ENCODE measurements at places on chromosomes 4 and X.

DNA sequence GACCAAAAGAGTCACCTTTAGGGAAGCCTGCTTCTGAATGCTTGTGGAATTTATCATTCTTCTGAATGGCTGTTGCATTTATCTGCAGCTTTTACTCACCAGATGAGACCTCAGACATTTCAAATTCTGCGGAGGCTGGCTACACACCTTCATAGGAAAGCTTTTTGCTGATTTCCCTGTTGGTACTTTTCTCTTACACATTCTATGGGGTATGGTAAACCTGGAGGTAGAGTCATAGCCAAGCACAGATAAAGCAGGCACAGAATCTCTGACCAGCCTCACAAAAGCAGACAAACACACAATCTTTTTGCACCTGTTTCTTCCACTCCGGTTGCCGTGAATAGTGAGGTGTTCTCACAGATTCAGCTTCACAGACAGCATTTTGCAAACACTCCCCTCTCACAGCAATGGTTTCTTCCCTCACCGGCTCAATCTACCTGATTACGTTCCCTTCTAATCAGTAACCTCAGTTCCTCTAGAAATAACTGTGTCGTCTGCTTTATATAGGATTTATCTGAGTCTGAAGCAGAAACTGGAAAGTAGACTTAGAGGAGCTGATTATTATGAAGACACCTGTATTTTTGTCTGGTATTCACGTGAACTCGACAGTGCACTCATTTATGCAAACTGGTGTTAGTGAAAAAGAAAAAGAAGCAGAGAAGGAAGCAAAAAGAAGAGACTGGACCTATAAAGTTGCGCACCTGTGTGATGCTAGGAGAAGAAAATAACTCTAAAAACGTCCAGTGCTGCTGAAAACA, 83.1 kb downstream of the DMD start:
- no peak for DNase-seq

DNA sequence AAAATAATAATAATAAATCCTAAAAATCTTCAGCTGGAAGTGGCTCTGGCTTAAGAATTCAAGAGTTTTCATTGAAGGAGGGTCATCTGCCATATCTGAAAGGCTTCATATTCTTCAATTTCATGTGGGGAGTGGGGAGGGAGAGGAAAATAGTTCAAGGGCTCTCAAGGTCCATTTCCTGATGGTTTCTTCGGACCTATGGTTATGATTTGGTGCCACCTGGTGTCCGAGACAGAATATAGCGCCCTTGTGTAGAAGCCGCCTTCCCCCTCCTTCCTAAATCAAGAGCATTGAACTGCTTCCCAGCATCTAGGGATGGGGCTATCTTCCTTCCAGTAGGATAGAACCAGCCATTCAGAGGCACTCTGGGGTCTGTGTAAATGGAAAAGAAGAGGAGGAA, 34.3 kb downstream of the NLGN3 start:
- peak; percentile 23 for DNase-seq

DNA sequence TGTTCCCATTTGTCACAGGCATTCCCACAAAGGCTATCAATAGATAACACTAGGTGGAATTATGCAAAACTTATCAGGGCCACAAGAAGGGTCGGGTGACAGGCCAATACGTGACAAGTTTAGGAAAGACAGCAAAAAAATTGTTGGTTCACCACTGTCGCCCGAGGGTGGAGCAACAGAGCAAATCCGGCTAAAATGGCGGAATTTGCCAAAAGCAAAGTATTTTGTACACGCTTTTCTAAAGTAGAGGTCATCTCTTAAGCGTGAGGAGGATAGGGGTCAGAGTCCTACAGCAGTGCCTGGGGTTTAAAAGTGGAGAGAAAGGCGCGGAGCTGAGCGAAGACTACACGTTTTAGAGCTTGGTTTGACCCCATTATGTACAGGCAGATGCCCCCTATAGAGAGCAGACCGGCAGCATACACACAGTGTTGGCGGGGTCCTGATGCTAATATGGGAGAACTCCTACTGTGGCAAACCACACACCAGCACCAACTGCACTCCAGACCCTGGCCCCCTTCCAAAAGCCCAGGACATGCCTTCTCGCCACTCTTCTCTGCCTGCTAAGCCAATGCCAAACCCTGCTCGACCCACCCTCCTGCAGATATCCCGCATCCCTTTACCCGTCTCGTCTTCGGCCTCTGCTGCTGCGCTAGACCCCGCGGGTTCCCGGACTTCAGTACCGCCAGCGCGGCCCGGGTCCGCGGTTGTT, 733 bp downstream of the CCNA2 start:
- peak; percentile 49 for DNase-seq

DNA sequence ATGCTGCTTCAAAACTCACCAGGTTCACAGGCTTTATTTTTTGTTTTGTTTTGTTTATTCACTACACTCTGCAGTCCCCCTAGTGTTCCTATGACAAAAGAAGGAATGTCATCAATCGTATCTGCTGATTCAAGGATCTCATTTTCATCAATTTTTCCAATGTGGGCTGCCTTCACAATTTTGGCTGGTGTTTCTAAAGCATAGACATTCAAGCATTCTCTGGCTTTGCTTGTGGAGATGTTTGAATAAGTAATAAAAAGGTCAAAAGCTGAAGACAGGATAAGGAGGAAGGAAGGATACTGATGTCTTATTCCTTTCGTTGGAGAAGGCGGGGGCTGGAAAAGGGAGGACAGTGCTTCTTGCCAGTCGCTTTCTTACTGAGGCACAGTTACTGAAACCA, 12.2 kb upstream of the KCNIP4 start:
- no peak for DNase-seq

DNA sequence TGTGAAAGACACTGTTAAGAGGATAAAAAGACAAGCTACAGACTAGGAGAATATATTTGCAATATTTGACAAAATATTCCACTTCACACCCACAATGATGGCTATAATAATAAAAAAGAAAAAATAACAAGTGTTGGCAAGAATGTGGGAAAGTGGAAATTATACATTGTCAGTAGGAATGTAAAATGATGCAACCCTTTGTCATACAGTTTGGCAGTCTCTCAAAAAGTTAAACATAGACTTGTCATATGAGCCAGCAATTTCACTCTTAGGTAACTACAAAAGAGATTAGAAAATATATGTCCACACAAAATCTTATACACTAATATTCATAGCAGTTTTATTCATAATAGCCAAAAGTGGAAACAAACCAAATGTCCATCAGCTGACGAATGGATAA, 5.2 kb upstream of the RADX start:
- no peak for DNase-seq

DNA sequence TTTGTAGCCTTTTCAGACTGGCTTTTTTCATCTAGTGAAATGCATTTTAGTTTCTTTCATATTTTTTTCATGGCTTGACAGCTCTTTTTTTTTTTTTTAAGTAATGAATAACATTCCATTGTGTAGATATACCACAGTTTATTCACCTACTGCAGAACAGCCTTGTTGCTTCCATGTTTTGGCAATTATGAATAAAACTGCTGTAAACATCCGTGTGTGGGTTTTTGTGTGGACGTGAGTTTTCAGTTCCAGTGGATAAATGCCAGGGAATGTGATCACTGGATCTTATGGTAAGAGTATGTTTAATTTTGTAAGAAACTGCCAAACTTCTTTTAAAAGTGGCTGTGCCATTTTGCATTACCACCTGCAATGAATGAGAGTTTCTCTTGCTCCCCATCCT, 160.8 kb downstream of the SOWAHB start:
- DNase-seq, result no peak

GRCh38 chr4:183434666-183435190, 9.7 kb upstream of the CDKN2AIP start:
- no peak for DNase-seq

GRCh38 chr4:120801137-120801758, 121.3 kb downstream of the PRDM5 start:
- DNase-seq, result no peak

GRCh38 chr4:16897991-16898827, at the start of gene LDB2:
Gene LDB2, minus strand, starts transcription at chr4:16898645.
- no peak for DNase-seq

DNA sequence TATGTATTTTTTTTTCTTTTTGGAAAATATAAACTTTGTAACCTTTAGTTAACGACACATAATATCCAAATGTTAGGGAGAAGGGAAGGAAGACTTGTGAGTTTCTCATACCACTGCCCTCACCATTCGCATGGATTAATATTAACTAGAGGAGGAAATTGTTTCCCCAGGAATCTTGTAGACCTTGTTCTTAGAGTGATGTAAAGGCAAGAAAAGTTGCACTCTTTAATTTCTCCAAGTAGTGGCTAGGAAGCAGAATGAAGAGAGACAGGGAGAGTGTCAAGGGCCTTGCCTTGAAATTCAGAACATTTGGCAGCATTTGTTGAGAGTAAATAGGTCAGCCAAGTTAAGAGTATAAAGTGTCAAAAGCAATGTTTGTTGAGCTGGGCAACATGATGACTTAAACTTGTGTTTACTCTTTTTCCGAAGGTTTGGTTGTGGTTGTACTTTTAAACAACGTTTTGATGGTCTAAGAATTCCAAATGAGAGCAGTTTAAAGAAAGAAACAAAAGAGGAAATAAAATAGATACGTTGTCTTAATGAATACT, 105.7 kb downstream of the TENM3 start:
- no peak for DNase-seq

- DNase-seq, result no peak
Measured at GRCh38 chr4:99586322-99586721, 11.7 kb downstream of the MTTP start.

DNA sequence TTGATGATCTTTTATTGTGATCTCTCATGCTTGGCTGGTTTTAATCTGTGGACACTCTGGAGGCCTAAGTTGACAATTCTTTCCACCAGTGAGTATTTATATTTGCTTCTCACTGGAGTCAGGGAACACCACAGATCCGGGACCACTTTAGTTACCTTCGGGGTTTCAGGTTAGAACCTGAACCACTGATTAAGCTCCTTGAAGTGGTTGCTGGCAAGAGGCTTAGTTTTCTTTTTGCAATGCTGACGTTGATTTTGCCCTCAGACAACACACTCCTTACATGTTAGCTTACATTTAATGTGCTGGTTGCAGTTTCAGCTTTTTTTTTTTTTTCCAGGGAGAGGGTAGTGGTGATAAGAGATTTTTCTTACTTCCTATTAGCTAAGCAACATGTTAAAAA, 10.5 kb upstream of the ZNF330 start:
- no peak for DNase-seq

DNA sequence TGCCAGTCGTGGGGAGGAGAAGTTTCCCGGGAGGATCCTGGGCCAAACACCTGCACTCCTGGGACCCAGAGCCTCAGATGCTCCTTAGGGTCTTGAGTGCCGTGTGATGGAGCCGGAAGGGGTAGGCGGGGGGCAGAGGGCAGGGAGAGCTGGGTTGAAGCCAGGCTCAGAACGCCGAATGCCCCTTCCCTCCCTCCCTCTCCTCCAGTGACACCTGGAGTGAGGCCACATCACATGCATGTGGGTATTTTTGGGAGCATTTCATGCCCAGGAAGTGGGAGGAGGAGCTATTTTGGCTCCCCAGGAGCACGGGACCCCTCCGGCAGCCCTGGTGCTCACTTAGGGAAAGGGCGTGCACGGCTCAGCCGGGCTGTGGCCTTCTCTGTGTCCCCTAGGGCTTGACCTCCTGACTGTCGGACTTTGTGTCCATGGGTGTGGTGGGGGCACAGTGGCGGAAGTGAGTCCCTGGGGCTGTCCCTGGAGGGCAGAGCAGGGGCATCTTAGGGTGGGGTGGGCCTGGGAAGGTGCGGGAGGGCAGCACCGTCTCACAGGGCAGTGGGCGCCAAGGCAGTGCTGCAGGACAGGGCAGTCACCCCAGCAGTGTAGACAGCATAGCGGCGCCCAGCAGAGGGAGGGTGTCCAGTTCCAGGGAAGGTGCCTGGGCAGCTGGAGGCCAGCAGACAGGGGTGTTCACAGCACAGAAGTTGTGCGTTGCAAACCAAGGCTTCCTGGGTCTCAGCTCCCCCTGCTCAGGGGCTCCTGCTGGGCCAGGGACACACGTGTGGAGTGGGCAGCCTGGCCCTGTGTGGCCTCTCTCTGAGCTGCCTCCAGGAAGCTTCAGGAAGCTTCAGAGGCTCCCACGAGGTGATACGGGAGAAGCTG, 4.9 kb upstream of the CPLX1 start:
- DNase-seq, result no peak

DNA sequence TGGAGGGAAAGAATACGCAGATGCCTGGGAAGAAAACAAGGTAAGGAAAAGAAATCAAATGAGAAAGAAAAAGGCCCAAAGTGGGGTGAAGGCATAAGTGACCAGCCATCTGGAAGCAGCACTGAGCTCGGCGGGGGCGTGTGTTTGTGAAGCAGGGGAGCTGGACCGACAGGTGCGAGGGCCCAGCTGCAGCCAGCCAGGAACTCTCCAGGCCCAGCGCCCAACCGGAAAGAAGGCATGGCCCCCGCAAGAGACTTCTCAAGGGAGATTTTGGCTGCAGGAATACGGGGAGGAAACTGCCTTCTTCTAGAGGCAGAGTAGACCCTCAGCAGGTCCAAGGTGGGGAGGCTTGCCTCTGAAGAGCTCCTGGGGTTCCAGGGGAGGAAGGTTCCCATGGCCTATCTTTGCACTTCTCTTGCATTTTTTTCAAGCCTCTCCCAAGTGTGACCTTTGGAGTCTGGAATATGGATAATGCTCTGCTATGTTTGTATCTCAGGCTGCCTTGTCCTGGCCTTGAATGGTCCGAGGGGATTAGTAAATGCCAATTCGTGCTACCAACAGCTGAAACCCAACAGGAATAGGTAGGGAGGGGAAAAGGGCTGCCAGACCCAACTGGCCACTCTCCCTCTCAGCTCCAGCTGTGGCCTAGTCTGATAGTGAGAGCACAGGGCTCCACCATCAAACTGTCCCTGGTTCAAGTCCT, 10.8 kb upstream of the CITED1 start:
- no peak for DNase-seq

DNA sequence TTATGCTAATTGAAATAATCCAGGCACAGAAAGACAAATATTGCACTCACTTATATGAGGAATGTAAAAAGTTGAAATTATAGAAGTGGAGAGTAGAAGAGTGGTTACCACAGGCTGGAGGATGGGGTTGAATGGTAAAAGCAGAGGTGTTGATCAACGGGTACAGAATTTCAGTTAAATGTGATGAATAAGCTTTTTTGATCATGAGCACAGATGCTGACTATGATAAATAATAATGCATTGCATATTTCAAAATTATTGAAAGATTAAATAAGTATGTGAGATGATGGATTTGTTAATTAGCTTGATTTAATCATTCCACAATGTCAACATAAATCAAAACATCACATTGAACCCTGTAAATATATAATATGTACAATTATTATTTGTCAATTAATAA, 213.1 kb downstream of the DCAF12L2 start:
- DNase-seq, result no peak

GRCh38 chr4:185165605-185166063, 22.6 kb downstream of the SLC25A4 start:
- no peak for DNase-seq

GRCh38 chr4:174069848-174070330, 213.6 kb downstream of the FBXO8 start:
- DNase-seq, result no peak

- no peak for DNase-seq
Measured at GRCh38 chr4:88771883-88772450, 74.3 kb upstream of the NAP1L5 start.
